ENCODE measurements at places on chromosomes 12 and 14. TPM values are rescaled to one million over a fixed set of nuclear protein-coding genes. Genes with fewer than 3 reads are reported as not detected.

The INHBC gene
- total RNA-seq, result not detected

The SLC38A6 gene
- total RNA-seq, result 4.3 TPM

The TAMALIN gene
- total RNA-seq, result 20.3 TPM

The C3AR1 gene
- 9.0 TPM for total RNA-seq

Measured in Right ventricle myocardium inferior (tissue), 1 donor.